ENCODE measurements at places on chromosomes 1 and 21. TPM values are rescaled to one million over a fixed set of nuclear protein-coding genes. Genes with fewer than 3 reads are reported as not detected.

DNA sequence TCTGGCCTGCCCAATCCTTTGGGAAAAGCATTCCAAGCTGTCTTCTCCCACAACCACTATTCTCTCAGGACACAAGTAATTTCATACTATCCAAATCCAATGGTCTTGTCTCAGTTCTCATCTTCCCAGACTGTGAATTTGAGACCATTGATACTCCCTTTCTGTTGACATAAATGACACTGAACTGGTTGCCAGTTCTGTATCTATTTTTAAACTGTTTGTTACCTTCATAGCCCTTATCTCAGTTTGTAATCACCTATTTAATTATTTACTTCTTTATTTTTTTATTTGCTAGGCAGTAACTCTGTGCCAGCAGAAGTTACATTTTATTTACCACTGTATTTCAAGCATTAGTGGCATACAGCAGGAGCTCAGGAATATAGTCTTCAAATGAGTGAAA, 24.0 kb downstream of the TCEANC2 start:
- H3K4me3 ChIP-seq: no peak overlapping the region
- H3K27ac ChIP-seq: no peak overlapping the region
- no peaks in the 10 kb centered on the region for H3K36me3 ChIP-seq

- peak; percentile 50 for DNase-seq
- H3K4me3 ChIP-seq: no peak overlapping the region
- H3K36me3 ChIP-seq: no peaks in the 10 kb centered on the region
- no peak overlapping the region for H3K27ac ChIP-seq
- H3K4me1 ChIP-seq: peaks cover under 1% of the 10 kb centered on the region
These were observed 5.9 kb upstream of the FNDC5 start for GRCh38 chr1:32876341-32877210.

Gene MIXL1
- not detected for total RNA-seq

GRCh38 chr1:220966041-220966440, 86.8 kb downstream of the HLX start:
- no peaks in the 10 kb centered on the region for H3K4me1 ChIP-seq
- H3K36me3 ChIP-seq: no peaks in the 10 kb centered on the region
- H3K27me3 ChIP-seq: no peaks in the 10 kb centered on the region
- no peak for DNase-seq
- no peak overlapping the region for H3K27ac ChIP-seq

Gene PTGFR
- not detected for total RNA-seq

Gene DNAJB4
- total RNA-seq: 8.1 TPM

GRCh38 chr1:156727926-156728598, at the start of gene METTL25B:
Gene METTL25B, plus strand, starts transcription at chr1:156728469. Its CDS starts 636 bp downstream, at chr1:156729105.
- peak within 1 kb of the TSS; percentile 98 for H3K27ac ChIP-seq
- H3K4me1 ChIP-seq: peaks cover 39% of the 10 kb centered on the region
- no peak for DNase-seq
- peaks cover 17% of the 10 kb centered on the region for H3K36me3 ChIP-seq

DNA sequence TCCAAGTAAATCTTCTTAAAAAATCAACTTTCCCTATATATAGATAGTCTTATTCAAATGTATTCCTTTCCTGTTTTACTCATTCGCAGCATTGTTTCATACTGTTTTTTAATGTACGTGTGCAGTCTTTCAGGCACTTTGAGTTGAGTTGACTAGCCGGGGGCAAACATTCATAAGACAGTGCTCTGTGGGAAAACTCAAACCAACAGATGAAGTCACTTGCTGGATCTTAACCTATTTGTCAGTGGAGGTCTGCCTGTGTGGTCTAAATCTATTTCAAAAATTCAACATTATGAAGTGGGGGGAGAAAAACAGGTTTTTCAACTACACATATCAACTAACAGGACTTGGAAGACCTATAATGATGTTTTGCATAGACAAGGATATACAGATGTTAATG, 6.2 kb downstream of the HSD11B1 start:
- H3K4me3 ChIP-seq: no peak overlapping the region
- DNase-seq: no peak
- no peak overlapping the region for H3K27ac ChIP-seq
- no peaks in the 10 kb centered on the region for H3K27me3 ChIP-seq
- no peaks in the 10 kb centered on the region for H3K36me3 ChIP-seq
- no peaks in the 10 kb centered on the region for H3K4me1 ChIP-seq

- no peak overlapping the region for H3K27ac ChIP-seq
- no peaks in the 10 kb centered on the region for H3K27me3 ChIP-seq
- H3K4me1 ChIP-seq: no peaks in the 10 kb centered on the region
- H3K36me3 ChIP-seq: no peaks in the 10 kb centered on the region
These were observed 146.0 kb downstream of the GPATCH2 start for GRCh38 chr1:217484871-217485270.

Gene SYTL1
- 24.2 TPM for total RNA-seq

DNA sequence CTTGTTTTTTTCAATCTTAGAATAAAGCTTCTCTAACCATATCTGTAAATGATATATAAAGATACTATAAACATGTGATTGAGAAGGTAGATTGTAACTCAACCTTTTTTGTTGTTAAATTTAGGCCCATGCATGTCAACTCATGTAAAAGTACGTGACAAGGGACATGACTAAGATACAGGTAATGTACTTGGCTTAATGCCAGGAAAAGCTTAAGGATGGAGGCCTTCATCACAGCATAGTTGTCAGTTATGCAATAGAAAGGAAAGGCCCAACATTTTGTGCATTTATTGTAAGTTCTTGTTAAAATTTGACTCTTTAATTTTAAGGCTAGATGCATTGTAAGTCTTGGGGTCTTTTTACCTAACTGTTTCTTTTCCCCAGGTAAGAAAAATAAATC, 305.1 kb downstream of the LTN1 start:
- no peaks in the 10 kb centered on the region for H3K36me3 ChIP-seq
- no peaks in the 10 kb centered on the region for H3K27me3 ChIP-seq
- H3K4me1 ChIP-seq: no peaks in the 10 kb centered on the region

- H3K4me3 ChIP-seq: no peak overlapping the region
- H3K4me1 ChIP-seq: no peaks in the 10 kb centered on the region
- H3K27me3 ChIP-seq: no peaks in the 10 kb centered on the region
- H3K27ac ChIP-seq: no peak overlapping the region
- DNase-seq: no peak
- peaks cover 51% of the 10 kb centered on the region for H3K36me3 ChIP-seq
These were observed 5.6 kb upstream of the SH3D21 start for GRCh38 chr1:36300526-36300925.

Gene AVPR1B
- not detected for total RNA-seq

GRCh38 chr1:204991342-204991844, 51.6 kb upstream of the CNTN2 start:
- DNase-seq: no peak
- H3K36me3 ChIP-seq: no peaks in the 10 kb centered on the region
- no peak overlapping the region for H3K27ac ChIP-seq

GRCh38 chr1:117572546-117572945, 33.3 kb upstream of the TENT5C start:
- peaks cover 16% of the 10 kb centered on the region for H3K4me1 ChIP-seq
- no peak overlapping the region for H3K4me3 ChIP-seq
- DNase-seq: peak; percentile 6
- H3K27me3 ChIP-seq: no peaks in the 10 kb centered on the region
- no peak overlapping the region for H3K27ac ChIP-seq
- H3K36me3 ChIP-seq: no peaks in the 10 kb centered on the region

DNA sequence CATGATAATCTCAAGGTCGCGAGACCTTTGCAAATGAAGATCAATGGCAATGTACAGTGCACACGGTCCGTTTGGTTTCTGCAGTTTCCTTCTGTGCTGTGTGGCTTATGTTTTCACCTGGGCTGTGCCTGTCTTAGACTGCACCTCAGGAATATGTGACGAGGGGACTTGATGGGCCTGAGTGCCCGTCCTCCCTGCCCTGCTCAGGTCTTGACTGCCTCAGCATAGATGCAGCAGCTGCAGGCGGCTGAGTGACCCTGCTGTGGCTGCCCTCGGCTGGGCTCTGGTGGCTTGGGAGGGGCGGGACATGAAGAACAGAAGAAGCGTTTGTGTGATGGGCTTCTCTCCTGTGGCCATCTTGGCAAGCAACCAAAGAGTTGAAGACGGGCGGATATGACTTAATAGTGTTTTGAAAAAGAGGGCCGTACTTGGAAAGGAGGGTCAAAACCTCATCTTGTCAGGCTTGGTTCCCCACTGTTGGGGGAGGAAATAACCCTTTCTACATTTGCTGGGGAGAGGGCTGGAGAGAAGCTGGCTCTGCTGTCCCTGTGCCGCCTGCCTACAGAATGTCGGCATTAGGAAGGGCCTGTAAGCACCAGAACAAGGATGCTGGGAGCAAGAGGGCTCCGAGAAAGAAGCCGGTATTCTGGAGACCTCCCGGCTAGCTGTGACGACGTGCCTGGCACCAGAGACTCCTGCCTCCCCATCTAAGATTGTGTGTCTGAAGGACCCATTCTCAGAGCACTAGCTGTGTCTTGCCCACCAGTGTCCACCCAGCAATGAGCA, 7.1 kb downstream of the MYBPHL start:
- H3K4me3 ChIP-seq: no peak overlapping the region
- no peaks in the 10 kb centered on the region for H3K4me1 ChIP-seq
- no peak for DNase-seq
- H3K27me3 ChIP-seq: no peaks in the 10 kb centered on the region

DNA sequence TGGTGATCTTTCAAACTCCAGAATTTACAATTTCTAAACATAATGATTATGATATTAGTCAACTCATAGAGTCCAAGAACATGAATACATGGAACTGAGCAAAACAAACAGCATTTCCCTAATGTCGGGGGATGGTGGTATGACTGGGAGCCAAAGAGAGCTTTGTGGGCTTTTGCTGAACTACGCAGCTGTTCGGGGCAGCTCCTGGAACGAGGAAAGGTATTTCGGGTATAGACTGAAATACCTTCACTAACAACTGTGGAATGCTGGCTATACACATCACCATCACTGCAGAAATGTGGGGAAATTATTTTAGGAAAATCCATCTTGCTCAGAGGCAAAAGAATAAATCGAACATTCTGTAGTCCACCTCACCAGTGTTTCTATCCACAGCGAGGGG, 30.2 kb upstream of the VPS26C start:
- H3K27ac ChIP-seq: no peak overlapping the region
- no peak for DNase-seq
- no peaks in the 10 kb centered on the region for H3K4me1 ChIP-seq
- no peaks in the 10 kb centered on the region for H3K27me3 ChIP-seq

DNA sequence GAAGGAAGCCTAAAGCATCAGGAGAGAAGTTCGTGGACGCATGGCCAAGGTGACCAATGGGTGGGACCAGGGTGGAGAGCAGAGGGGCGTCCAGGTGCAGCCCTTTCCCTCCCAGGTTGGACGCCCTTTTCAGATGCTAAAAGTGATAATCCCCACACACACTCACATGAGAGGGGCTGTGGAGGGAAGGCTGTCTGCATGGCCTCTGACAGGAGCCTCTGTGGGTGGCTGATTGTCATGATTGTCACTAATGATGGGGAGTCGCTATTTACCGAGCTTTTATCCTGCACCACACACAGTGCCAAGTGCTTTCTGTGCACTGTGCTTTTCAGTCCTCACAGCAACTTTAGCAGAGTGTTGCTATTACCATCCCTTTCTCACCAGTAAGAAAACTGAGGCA, 27.1 kb upstream of the C1QA start:
- DNase-seq: no peak
- no peak overlapping the region for H3K27ac ChIP-seq
- H3K4me1 ChIP-seq: no peaks in the 10 kb centered on the region

- DNase-seq: no peak
- H3K27ac ChIP-seq: no peak overlapping the region
- H3K36me3 ChIP-seq: no peaks in the 10 kb centered on the region
- H3K4me3 ChIP-seq: no peak overlapping the region
These were observed 8.2 kb downstream of the GPSM2 start for GRCh38 chr1:108884968-108885367.

Gene TNFRSF25
- 100 TPM for total RNA-seq

Gene BMP8B
- 1.2 TPM for total RNA-seq

- no peak overlapping the region for H3K4me3 ChIP-seq
- no peaks in the 10 kb centered on the region for H3K27me3 ChIP-seq
- DNase-seq: no peak
- H3K4me1 ChIP-seq: peaks cover 36% of the 10 kb centered on the region
These were observed 12.5 kb upstream of the SPOCD1 start for GRCh38 chr1:31828341-31828740.

Gene FOXD2
- total RNA-seq: 0.22 TPM

Gene GCSAML
- total RNA-seq: 0.20 TPM

Gene CFHR4
- not detected for total RNA-seq

- H3K36me3 ChIP-seq: no peaks in the 10 kb centered on the region
- H3K27me3 ChIP-seq: no peaks in the 10 kb centered on the region
- no peaks in the 10 kb centered on the region for H3K4me1 ChIP-seq
- no peak for DNase-seq
- no peak overlapping the region for H3K4me3 ChIP-seq
These were observed 313.8 kb downstream of the MATN1 start for GRCh38 chr1:30409476-30410152.

DNA sequence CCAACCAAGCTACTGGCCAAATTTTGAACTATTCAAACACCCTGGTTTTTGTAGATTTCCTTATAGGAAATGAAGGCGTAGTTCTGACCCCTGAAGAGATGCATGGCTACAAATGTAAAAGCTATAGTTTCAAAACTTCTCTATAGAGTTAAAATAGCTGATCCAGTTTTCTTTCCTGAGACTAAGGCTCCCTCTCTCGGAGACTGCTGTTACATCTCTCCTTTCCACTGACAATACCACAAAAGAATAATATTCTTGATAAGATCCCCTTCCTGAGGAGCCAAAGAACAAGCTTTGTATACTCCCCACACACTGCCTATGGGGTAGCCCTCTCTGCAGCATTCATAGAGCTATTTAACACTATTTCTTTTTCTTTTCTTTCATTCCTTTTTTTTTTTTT, 6.7 kb upstream of the CFAP126 start:
- H3K4me3 ChIP-seq: no peak overlapping the region
- H3K27me3 ChIP-seq: no peaks in the 10 kb centered on the region
- no peaks in the 10 kb centered on the region for H3K4me1 ChIP-seq
- no peaks in the 10 kb centered on the region for H3K36me3 ChIP-seq
- no peak overlapping the region for H3K27ac ChIP-seq
- DNase-seq: no peak

DNA sequence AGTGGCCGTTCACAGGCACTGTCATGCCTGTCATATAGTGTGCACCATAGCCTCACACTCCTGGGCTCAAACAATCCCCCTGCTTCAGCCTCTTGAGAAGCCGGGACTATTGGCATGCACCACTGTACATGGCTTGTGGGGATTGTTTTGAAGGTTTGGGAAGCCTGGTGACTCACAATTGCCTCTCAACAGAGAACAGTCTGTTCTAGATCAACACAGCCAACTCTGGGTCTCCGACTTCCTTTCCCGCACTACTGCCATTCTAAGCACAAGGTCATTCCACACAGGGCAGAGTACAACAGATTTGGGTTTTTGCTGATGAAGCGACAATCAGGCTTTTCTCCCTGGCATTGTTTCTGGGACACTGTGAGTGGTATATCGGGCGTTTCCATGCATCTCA, 15.5 kb upstream of the AHCTF1 start:
- no peaks in the 10 kb centered on the region for H3K36me3 ChIP-seq
- H3K27ac ChIP-seq: no peak overlapping the region
- no peaks in the 10 kb centered on the region for H3K27me3 ChIP-seq
- DNase-seq: no peak
- H3K4me3 ChIP-seq: no peak overlapping the region

- H3K4me3 ChIP-seq: no peak overlapping the region
- DNase-seq: no peak
- no peaks in the 10 kb centered on the region for H3K27me3 ChIP-seq
- H3K4me1 ChIP-seq: no peaks in the 10 kb centered on the region
- no peaks in the 10 kb centered on the region for H3K36me3 ChIP-seq
These were observed 37.0 kb upstream of the GORAB start for GRCh38 chr1:170495006-170495405.
